Stimulated activated CD8-positive, alpha-beta memory T cell treated with anti-CD3 and anti-CD28 coated beads, Interleukin-15, amount 100 ng/mL, for 4 hours (primary cell): ENCODE measurements at places on chromosomes 4 and X.

DNA sequence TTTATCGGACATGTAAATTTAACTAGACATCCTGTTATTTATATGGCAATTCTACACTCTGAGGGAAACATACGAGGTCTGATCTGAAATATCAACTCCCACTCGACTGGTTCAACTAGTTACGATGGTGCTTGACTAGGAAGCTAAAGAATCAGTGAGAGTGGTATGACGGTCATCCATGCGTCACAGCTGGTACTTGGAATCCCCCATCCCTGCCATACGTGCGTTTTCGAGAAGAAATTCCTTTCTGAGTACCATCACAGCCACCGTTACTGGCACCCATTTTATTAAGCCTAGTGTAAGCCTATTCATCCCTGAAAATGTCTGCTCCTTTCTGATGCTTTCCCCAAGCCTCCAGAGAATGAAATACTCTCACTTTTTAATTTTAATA lies 695 bp upstream of the PIGA start:
- DNase-seq, result peak; percentile 10

GRCh38 chrX:41273638-41274037 lies 60.3 kb upstream of the DDX3X start:
- DNase-seq, result no peak

DNA sequence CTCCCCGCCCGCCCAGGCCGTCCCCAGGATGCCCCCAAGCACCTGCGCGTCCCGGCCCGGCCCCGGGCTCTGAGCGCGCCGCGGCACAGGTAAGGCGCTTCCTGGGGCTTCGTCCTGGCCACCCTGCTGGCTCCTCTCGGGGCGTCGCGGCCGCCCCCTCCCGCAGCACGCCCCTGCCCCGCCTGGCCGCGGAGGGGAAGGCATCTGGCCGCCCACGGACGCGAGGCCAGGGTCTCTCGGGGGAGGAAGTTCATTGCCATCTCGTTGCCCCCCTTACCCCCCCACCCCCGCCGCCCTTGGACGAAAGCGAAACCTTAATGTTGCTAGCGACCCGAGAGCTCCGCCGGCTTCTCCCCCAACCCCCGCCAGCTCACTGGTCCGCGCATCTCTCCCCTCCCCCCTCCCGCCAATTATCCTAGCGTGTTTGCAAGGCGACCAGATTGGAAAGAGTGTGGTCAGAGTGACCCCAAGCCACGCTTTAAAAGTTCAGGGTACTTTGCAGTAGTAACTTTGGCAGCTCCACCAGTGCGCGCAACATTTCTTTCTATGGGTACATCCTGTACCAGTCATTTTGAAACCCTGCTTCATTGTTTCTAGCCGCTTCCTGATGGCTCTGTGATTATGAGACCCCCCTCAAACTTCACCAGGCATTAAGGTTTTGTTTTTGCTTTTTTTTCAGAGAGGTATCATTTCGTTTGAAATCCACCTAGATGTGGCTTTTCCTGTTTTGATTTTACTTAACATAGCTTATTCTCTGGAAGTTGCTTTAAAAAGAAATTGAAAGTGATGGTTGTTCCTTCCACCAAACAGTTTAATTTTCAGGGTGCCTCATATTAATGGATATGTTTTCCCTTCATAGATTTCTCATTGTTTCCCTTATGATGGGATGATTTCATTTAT lies 626 bp downstream of the TBC1D1 start:
- peak; percentile 54 for DNase-seq

GRCh38 chr4:185886832-185887524 lies 75.0 kb upstream of the SORBS2 start:
- DNase-seq, result no peak

- no peak for DNase-seq
Observed at GRCh38 chrX:33307911-33308354, 96.6 kb upstream of the DMD start.

GRCh38 chrX:54182194-54182863 lies 725 bp downstream of the FAM120C start:
- peak; percentile 44 for DNase-seq
